NCI-H1694 treated with DMSO at 0.1 percent for 48 hours (cell line): ENCODE measurements at places on chromosomes 4 and X.

DNA sequence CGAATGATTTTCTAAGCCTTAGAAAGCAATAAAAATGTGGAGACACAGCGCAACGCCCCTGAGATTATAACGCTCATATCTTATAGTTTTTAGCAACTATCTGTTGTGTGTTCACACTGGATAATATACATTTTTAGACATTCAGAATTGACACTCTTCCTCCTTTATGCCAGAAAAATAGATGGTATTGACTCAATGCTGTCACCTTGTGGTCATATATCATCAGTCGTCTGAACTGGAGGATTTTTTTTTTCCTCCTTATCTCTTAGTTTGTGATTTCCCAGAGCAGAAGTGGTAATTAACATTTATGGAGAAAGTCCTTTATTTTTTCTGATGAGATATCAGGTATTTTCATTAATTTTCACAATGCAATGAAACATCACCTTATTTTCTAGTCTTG, 759.6 kb downstream of the RAB28 start:
- no peak for DNase-seq

DNA sequence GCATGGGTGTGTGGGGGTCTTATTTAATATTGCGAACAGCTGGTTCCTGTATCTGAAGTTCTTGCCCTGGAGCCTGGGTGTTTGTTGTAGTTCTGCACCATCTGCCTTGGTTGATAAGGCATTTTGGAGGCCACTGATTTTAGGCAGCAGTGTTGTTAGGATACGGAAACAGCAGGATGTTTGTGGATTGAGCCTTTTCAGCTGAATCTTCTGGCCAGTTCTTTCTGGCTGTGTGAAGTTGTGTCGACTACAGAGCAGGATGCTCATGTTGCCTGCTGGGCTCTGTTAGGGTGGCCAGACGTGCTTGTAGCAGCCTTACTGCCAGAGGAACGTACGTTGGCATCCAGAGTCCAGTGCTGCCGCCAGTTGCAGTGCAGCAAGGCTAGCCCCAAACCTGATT, 134.2 kb downstream of the PTTG2 start:
- DNase-seq = peak; percentile 31

GRCh38 chrX:10971759-10972158, 139.4 kb upstream of the HCCS start:
- no peak for DNase-seq

- no peak for DNase-seq
Measured at GRCh38 chr4:181030961-181031360, 1212.2 kb upstream of the TENM3 start.

DNA sequence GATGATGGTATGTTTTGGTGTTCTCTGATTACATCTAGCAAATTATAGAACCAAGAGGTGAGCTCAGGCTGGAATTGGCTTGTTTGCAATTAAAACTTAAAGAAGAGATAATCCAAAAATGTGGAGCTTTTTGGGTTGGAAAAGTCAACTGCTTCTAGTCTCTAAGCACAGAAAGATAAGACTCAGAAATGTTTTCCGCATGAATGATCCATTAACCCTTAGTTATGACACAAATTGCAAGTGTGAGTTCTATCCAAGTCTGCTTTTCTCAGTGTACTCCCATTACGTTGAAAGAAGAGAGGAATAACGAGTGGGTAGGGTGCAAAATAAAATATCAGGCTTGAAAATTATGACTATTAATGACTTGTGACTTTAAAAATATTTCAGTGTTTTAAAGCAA, 38.5 kb downstream of the HPGD start:
- no peak for DNase-seq

DNA sequence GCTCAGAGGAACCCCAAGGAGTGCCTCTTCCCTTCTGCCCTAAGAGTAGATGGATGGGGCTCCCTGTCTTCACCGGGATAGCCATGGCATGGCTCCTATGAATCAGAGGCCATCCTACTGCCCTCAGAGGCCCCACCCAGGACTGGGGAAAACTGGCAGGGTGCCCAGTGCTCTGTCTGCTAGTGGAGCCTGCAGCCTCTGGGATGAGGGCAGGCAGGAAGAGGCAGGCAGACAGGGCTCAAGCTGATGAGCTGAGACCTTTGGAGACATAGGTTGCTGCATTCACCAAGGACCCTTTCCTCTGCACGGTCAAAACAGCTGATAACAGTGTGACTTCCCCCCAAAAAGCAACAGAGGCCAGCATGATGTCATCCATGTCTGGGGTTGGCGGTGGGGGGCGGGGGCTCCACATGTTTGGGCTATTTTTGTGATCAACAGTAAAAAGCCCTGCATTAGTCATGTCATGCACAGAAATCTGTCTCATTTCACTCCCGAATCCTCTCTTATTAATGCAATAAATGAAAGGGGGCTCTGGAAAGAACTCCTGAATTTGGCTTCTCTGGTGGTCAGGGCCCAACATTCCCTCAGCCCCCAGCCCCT, 207.6 kb upstream of the MAMLD1 start:
- DNase-seq = no peak

DNA sequence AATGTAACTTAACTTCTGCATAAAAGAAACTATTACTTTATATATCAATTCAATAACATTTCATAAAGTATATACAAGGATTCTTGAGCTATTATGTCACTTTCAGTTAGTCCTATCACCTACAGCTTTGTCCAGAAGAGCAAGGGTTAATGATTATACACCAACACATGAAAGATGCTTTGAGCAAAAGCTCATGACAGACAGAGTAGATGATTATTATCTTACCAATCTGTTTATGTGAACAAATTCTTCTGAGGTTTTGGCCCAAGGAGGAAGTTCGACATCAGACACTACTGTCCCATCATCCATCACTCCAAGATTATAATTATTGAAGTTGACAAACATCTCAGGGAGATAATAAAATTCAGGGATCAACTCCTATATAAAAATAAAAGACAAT, 166.7 kb upstream of the MAB21L2 start:
- DNase-seq = no peak

GRCh38 chrX:51494409-51494808, 2.0 kb downstream of the NUDT11 start:
- DNase-seq = no peak

GRCh38 chr4:24179201-24179840, 289.5 kb upstream of the PPARGC1A start:
- DNase-seq = no peak

DNA sequence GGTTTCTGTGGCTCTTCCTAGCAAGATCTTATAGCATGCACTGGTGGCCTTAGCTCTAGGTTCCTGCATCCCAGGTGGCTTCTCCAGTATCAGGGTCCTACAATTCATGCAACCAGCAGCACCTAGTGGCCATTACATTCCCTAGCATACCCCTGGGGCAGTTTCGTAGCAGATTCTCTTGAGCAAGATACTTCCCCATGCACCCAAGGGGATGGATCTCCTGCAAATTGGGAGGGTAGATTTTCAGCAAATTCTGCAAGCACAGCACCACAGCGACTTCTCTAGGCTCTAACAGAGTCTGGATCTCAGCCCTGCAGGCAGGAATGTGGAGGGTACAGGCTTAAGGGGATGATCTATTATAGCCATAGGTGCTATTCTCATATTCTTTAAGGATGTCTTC, 13.1 kb upstream of the SLC9B1 start:
- no peak for DNase-seq

DNA sequence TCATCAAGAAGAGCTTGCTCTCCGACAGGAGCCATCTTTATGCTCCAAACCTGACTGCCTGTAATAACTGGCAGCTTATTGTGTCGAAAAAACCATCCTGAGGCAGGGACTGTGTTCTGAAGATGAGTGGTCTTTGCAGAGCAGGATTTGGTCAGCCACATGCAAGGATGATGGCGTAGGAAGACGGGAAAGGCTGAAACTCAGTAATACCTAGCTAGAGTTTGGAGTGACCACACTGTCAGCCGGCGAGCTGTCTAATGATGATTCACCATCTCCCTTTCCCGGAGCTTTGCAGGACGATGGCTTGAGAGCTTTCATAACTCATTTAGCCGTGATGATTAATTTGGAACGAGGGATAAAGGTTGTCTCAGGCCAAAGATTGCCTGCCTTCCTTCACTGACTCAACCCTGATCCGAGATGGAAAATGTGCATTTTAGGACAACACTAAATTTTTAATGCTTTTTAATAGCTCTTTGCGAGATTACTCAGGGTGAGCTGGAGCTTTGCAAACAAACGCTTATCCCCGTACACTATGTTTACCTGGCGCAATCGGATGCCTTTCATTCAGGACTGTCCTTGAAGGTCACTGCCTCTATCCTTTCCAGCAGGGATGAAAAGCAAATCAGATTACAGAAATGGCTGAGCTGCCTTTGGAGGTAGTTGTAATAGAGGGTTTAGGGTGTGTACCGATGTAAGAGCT, 288.5 kb downstream of the ASMT start:
- DNase-seq = no peak

- DNase-seq = no peak
Measured at GRCh38 chr4:15188605-15189539, 186.6 kb downstream of the CPEB2 start.

DNA sequence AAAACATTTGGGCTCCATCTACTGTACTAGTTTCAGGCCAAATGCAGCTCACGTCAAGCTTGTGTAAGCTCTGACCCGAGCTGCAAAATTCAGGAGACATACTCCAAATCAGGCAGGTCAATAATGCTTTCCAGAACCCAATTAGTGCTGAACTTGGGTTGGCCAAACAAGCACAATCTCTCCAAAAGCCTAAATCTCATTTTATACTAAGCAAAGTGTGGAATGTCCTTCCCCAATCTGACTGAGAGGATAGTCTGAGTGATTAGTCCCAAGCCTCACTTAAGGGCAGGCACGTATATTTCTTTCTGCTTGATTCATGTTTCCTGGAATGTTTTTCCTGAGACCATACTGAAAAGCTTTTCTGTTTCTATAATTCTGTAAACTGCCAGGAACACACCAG, 79.9 kb downstream of the NKX6-1 start:
- DNase-seq = no peak

- no peak for DNase-seq
Measured at GRCh38 chr4:93772858-93773257, 55.7 kb upstream of the ATOH1 start.

- no peak for DNase-seq
Measured at GRCh38 chr4:138669479-138670315, 345.9 kb upstream of the NOCT start.

DNA sequence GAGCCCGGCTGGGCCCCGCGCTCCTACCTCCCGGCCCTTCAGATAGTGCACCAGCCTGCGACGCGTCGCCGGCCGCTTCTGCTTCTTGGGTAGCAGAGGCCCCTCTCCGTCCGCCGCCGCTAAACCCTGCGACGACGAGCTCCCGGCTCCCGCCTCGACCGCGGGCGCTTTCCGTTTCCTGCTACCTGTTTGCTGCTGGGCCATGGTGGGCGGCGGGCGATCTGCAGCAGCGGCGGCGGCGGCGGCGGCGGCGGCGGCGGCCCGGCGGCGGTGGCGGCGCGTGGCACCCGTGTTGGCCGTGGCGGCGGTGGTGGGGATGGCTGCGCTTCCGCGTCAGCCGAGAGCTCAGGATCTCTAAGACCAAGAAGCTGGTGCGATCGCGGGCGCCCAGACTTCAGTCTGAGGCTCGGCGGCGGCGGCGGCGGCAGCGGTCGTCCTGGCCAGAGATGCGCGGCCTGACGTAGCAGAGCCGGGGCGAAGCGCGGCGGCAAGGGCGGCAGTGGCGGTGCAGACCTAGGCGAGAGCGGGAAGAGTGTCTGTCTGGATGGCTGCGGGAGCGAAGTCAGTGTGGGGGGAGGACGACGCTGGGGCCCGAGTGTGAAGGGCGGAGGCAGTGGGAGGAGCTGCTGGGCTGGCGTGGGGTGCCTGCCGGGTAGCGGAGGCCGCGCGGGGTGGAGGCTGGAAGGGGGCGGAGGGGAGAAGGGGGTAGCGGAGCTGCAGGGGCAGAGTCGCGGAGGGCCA, at the start of gene DCAF12L2:
DCAF12L2 (minus strand) TSS at position 569 of the 741 bp plus-strand sequence; CDS start at position 204, 365 bp downstream.
- no peak for DNase-seq
